ENCODE measurements at places on chromosomes 6 and 20. TPM values are rescaled to one million over a fixed set of nuclear protein-coding genes. Genes with fewer than 3 reads are reported as not detected.

The RIPPLY2 gene
- total RNA-seq: 0.84 TPM

The TCF19 gene
- total RNA-seq: 12.1 TPM

The MYBL2 gene
- 92.0 TPM for total RNA-seq

The SLC24A3 gene
- total RNA-seq: 0.03 TPM

The RRAGD gene
- 3.3 TPM for total RNA-seq

The SLA2 gene
- total RNA-seq: not detected

The JPH2 gene
- 0.88 TPM for total RNA-seq

The OPRL1 gene
- total RNA-seq: 0.45 TPM

The TMEM170B gene
- total RNA-seq: 0.80 TPM

Data from A549 treated with RU486 at 1 μM for 4 hours (cell line).